Type B pancreatic cell (in vitro differentiated cells): ENCODE measurements at places on chromosomes 6 and 20. TPM values are rescaled to one million over a fixed set of nuclear protein-coding genes. Genes with fewer than 3 reads are reported as not detected.

SRMS gene
- total RNA-seq = not detected in 2 replicates

DNA sequence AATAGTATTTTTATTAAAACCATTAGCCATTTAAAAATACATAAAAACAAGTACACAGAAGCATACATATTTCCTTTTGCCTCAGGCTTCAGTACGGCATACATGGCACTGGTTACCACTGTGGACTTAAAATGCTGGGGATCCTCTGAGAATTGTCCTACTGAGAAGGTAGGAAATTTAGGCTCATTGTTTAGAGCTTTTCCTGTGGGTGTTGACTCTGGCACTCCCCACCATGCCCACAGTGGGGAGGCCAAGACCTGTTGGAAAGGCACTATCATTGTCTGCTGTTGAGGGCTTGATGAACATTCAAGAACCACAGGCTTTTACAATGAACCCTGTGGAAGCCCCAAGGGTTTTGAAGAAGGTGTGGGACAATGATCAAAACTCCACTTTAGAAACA lies 473.4 kb downstream of the BTBD3 start:
- peaks cover 15% of the 10 kb centered on the region for H3K4me1 ChIP-seq
- H3K36me3 ChIP-seq = no peaks in the 10 kb centered on the region
- H3K4me3 ChIP-seq = no peak overlapping the region
- no peaks in the 10 kb centered on the region for H3K27me3 ChIP-seq

SALL4 gene
- 12.6 and 32.5 TPM in 2 replicates for total RNA-seq

DNA sequence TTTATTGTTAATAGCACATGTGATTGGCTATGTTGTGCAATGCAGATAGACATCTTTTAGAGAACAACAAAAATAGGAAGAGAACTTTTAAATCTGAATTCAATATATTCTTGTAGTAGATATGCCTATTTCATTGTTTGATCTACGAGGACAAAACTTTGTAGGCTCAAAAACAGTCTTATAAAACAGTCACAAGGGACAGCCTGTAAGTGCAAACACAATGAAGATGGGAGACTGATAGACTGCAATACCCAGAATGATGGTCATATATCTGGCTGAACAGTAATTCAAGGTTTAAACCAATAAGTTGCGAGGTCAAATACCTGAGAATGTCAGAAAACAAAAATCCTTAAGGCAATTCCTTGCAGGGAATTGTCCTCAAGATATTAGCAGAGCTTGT lies 1342.9 kb upstream of the ADGRB3 start:
- H3K27ac ChIP-seq = no peak overlapping the region
- no peaks in the 10 kb centered on the region for H3K36me3 ChIP-seq
- no peak for DNase-seq
- H3K4me3 ChIP-seq = no peak overlapping the region

GPLD1 gene
- total RNA-seq = 1.2 and 3.8 TPM in 2 replicates

DNA sequence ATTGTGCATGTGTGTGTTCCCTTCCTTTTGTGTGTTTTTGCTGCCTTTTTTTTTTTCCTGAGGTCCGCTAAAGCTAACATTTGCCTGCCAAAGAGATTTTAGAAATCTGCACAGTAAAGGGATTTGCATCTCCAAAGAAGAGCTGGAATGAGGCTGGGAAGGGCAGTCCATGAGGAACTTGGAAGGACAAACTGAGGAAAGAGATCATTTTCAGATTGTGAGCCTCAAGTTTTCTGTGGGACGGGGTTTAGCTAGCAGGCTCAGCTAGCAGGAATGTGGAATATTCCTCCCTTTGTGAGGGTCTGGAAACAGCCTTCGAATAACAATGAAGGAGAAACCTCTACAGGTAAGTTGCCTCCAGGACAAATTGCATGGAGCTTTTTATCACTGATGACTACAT lies 3.8 kb downstream of the INSM1 start:
- peaks cover 6% of the 10 kb centered on the region for H3K4me1 ChIP-seq
- peaks cover 83% of the 10 kb centered on the region for H3K27me3 ChIP-seq
- H3K4me3 ChIP-seq = peak overlapping the region; percentile 20
- DNase-seq = no peak

DNA sequence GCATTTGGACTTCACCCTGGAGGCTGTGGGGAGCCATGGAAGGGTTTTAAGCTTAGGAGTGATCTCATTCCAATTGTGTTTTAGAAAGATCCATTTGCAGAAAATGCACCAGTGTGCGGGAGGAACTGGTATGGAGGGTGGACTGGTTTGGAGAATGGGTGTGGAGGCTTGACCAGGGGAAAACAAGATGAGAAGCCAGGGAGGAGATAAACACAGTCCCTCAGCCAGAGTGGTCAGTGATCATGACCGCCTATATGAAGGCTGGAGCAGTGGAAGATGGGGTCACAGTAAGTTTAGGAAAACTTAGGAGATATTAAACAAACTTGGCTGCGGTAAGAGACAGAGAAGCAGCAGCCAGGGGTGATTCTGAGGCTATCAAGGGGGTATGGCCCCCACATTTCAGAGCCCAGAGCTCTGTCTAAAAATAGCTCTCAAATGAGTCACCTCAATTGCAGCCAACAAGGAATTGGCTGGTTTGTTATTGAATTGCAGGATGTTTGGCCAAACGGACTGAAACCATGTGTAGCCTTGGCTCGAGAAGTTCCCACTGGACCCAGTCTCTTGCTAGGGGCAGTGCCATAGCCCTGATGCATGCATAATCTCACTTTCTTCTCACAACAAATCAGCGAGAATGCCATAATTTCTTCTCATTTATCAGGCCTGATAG lies 159.9 kb upstream of the TOP1 start:
- H3K4me1 ChIP-seq = peaks cover 24% of the 10 kb centered on the region
- H3K36me3 ChIP-seq = no peaks in the 10 kb centered on the region
- peak overlapping the region; percentile 11 for H3K4me3 ChIP-seq
- DNase-seq = no peak
- peak overlapping the region; percentile 72 for H3K27ac ChIP-seq
